ENCODE measurements at places on chromosomes 5 and 9.
A peak's percentile ranks its signal among the peaks of the same experiment; 100 is the strongest.

DNA sequence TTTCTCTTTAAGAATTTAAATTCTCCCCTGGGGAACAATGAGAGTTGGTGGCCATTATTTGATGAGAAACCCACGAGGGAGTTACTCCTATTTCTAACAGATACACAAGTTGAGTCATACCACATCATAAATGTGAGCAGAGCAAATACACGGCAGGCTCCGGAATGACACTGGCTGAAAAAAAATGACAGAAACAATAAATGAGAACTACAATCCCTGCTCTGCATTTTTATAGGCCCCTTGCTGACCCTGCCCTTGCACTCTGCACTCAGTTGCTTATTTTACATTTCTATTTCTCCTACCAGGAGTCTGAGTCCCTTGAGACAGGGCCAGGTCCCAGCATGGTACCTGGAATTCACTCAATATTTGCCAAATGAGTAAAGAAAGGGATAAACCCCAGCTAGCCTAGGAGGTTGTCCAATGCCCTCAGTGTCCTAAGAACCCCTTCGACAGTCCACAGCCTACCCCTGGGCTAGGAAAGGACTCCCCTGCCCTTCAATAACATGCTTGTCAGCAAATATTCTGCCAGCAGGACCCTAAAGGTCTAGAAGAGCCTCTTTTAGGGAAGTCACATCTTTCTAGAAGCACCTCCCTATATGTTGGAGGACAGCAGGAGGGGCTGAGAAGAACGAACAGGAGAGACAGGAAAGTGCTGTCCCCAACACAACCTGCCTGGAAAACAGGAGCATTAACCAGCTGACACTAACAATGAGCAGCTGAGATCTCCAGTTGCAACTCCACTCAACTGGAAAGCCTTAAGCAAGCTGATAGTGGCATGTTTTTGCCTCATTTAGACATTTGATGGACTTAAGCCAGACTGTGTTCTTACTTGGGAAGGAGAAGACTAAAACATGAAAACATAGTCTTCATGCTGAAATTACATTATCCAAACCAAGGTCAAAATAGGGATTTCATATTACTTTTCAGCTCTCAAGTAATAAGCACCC lies 191.2 kb downstream of the ACTL7B start:
- DNase-seq, result no peak

DNA sequence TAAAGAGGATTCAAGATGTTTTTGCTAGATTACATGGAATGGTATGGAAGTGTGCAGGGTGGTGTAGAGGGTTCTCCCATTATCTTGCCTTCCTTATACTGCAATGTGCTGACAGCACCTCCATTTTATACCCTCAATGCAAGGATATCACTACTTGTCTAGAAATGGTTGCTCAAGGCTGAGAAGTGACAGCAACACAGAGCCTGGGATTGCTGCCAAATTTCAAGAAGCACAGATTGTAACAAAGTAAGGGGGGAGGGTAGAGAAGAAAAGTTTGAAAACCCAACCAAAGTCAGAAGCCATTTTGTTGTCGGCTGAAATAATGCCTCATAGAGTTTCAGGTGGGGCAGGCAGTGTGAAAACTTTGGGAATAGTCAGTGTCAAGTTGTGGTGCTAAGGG lies 29.8 kb downstream of the PCDHAC2 start:
- no peak for DNase-seq

DNA sequence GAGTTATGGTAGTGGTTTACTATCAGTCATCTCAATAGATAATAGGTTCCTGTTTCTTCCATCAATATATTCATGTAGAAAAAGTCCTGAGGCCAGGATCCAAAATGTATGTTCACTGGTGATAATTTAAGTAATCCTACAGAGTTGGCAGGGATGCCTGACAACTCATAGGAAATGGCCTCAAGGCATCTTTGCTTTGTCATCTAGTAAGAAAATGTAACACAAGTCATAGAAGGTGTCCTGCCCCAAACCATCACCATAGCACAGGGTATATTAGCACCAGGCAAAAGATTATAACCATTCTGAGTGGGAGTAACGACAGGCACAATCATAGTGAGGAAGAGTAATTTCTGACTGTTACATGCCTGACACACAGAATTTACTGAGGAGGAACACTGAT lies 257.0 kb downstream of the TMEM167A start:
- DNase-seq, result no peak

GRCh38 chr5:135309391-135310327 lies 89.4 kb downstream of the MACROH2A1 start:
- DNase-seq, result no peak

GRCh38 chr5:39175273-39175955 lies 43.9 kb downstream of the FYB1 start:
- no peak for DNase-seq

DNA sequence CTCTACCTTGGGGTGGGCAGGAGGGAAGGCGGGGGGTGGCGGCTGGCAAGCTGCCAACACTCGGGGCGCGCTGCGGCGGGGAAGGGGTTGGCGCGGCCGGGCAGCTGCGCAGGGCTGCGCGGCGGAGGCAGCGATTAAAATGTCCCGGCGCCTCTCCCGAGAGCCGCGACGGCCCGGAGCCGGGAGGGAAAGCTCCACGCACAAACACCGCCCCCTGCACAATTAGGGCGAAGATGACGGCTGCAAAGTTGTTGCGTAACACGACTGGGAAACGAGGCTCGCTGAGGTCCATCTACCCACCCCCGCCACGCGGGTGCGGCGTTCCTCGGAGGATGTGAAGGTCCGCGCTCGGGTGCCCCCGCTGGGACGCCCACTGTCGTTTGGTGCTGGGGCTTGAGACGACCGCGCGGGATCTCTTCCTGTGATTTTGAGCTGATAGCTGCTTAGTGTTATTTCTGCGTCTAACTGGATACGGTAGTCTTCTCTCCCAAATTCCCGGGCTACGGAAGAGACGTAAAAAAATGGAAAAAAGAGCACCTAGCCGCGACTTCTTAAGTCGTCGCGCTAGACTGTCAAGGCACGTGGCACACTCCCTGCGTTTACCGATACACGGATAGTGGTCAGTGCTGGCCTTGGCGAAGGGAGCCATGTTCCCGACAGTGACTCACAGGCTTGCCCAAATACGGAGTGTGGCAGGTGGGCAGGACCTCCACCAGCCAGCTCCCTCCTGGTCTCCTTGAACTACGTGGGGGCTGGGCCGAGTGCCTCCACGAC lies 958 bp upstream of the NFIL3 start:
- DNase-seq, result no peak

DNA sequence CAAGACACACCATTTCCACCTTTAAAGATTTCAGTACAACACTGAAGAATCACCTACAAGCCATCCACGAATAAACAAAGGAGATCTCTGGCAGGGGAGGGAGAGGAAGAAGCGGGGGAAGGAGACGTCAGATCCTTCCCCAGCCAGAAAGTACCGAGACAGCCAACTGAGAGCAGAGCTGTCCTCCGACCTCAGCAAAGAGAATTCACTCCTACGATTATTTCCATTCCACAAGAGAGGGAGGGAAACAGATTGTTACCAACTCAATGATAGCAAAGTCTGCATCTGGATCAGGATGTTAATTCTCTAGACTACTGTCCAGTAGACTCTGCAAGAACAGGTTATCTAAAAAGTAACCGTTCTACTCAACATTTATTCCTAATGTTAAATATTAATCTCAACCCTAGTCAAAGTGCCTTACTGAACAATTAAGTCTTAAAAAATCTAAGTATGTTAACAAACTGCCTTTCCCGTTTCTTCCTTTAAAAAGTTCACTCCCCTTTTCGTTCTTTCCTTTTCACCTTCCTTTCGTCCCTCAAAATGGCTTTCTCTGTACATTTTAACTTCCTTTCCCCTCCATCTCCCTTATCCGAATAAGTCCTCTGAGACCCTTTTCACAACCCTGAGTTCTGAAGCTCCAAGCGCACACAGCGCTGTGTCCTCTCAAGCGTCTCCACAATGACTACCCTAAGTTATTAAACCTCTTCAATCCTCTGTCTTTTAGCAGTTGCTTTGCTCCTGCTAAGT lies 1.4 kb downstream of the CHD1 start:
- peak; percentile 17 for DNase-seq

GRCh38 chr9:78368236-78368635 lies 71.3 kb downstream of the PSAT1 start:
- DNase-seq, result no peak

GRCh38 chr5:74442466-74442865 lies 198.1 kb downstream of the ENC1 start:
- DNase-seq, result no peak

DNA sequence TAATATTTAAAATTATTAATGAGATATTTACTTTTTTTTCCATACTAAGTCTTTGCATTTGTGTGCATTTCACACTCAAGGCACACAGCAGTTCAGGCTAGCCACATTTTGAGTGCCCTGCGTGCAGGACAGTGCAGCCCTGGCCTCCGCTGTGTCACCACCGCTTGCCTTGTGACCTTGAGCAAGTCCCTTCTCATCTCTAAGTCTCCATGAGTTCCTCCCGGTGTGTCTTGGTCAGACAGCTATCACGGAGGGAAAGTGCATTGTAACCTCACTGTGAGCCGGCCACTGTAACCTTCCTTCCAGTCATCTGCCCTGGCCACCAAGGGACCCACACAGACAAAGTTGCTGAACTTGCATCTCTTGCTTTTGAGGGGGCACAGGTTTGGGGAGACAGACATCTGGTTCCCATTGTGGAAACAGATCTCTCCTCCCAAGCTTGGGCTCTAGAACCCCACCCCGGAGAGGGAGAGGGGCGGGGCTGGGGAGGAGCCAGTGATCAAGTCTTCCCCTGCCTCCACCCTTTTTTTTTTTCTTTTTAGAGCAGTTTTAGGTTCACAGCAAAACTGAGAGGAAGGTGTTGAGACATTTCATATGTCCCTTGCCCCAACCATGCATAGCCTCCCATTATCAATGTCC lies 96.8 kb downstream of the C9orf50 start:
- DNase-seq, result no peak
